IPS DF 6.9 (cell line): ENCODE measurements at places on chromosomes 1 and 21.

GRCh38 chr1:109185990-109186732 is 27.6 kb upstream of the SARS1 start:
- DNase-seq = no peak

DNA sequence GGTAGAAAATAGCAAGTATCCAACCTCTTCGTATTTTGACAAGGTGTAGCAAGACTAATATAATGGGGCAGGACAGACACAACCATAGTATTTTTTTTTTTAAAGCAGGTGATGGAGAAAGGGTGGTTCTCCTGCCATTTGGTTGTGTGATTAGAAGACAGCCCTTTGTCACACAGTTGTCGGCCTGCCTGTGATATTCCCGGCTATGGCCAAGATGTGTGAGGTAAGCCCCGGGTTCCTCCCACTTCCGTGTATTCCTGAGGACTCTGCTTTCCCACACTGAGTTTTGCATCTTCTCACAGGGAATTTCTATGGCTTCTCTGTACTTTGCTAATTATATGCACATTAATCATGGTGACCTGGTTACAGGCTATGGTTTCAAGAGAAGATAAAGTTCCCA is 35.9 kb downstream of the ZNF496 start:
- no peak for DNase-seq

GRCh38 chr1:201753492-201753891 is 75.5 kb upstream of the IPO9 start:
- DNase-seq = no peak

DNA sequence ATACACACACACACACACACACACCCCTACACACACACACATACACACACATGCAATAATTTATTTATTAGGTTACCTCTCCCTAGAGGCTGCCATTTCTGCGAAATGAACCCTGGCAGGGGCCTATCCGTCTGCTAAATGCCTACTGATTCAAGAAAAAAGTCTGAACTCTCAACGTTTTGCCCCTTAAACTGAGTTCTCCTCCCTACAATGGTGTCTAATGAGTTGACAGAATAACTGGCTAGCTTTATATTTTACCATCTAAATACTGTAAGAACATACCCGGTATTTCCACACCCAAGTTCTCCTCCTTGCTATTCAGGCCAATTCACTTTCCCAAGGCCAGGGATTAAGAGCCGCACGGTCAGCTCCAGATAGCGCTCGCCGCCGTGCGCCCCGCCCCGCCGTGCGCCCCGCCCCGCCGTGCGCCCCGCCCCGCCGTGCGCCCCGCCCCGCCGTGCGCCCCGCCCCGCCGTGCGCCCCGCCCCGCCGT is 339 bp upstream of the RNPC3 start:
- DNase-seq = peak; percentile 7

DNA sequence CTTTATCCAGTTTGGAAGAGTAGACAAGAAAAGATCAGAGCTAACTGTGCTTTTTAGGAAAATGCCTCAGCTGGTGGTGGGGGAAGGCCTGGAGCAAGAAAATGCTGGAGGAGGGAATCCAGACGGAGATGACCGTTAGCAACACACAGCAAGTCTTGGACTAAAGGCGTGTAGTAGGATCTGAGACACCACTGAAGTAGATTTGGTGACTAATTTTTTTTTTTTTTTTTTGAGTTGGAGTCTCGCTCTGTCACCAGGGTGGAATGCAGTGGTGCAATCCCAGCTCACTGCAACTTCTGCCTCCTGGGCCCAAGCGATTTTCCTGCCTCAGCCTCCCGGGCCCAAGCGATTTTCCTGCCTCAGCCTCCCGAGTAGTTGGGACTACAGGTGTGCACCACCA is 41.2 kb downstream of the LPAR3 start:
- DNase-seq = no peak

- DNase-seq = no peak
Observed at GRCh38 chr1:162353702-162354101, 23.0 kb downstream of the SPATA46 start.

GRCh38 chr21:41691205-41692184 is 75.4 kb downstream of the RIPK4 start:
- DNase-seq = no peak

DNA sequence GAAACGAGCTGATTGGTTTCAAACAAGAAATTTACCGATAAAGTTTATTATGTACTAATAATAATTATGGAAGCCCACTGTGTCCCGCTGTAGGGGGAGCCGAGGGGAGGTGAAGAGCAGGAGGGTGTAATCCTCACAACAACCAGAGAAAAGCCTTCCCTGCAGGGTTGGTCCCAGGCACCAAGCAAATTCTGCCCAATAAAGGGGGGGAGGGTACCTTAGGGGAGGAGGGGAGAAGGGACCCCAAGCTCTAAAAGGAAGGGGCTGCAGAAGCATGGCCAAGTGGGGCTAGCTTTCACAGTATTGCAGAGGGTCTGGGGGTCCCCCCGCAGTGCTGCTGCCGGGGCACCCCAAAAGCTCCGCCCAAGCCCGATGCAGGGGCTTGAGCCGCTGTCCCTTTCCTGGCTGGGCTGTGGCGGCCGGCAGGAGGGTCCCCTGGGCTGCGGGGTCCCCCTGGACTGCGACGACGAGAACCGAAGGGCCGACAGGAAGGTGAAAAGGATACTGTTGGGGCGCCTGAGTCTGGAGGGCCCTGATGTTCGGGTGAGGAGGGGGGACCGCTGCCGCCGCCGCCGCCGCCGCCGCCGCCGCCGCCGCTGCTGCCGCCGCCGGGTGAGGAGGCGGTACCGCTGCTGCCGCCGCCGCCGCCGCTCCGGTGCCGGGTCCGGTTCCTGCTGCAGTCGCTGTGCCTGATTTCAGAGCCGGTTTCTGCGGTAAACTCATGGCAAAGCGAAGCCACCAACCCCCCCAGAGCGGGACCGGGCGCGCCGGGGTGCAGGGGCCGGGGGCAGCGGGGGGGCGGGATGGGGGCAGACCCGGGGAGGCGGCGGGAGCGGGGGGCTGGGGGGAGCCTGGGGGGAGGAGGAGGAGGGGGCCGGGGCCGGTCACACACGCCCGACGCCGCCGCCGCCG is 771 bp downstream of the EIF4G3 start:
- DNase-seq = no peak

- DNase-seq = no peak
Observed at GRCh38 chr1:88985032-88985431, 7.4 kb downstream of the KYAT3 start.

- no peak for DNase-seq
Observed at GRCh38 chr1:224253721-224254120, 70.7 kb downstream of the DEGS1 start.

DNA sequence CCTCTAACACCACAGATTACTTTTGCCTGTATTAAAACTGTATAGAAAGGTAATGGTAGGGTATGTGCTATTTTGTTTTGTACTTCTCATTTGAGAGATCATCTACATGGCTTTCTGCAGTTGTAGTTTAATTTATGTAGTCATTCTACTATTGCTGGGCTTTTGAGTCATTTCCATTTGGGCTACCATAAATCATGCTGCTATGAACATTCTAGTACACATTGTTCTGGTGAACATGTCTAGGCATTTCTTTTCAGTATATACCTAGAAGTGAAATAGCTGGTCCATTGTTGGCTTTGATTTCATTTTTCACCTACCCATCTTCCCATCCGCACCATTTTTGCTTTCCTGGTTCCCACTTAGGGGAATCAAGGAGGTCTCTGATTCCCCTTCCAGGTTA is 18.7 kb downstream of the EDN2 start:
- DNase-seq = no peak

GRCh38 chr1:74812180-74812541 is 79.2 kb downstream of the TYW3 start:
- DNase-seq = no peak
